ENCODE measurements at places on chromosomes 13 and 19. TPM values are rescaled to one million over a fixed set of nuclear protein-coding genes. Genes with fewer than 3 reads are reported as not detected.

The IGSF23 gene
- not detected for total RNA-seq

The SLC25A30 gene
- 18.0 TPM for total RNA-seq

The ADM5 gene
- total RNA-seq, result 0.40 TPM

The CLEC17A gene
- total RNA-seq, result 0.06 TPM

The PABPC3 gene
- 0.12 TPM for total RNA-seq

The OR10H4 gene
- total RNA-seq, result not detected

The TRPM4 gene
- total RNA-seq, result 20.5 TPM

The DCT gene
- total RNA-seq, result under 0.01 TPM

The DNAAF3 gene
- 0.44 TPM for total RNA-seq

The MLLT1 gene
- total RNA-seq, result 3.8 TPM

The NTF4 gene
- not detected for total RNA-seq

The ZNF470 gene
- total RNA-seq, result 6.3 TPM

The TEKTIP1 gene
- not detected for total RNA-seq

The PCSK4 gene
- total RNA-seq, result 0.53 TPM

The PRRG2 gene
- 0.92 TPM for total RNA-seq

The ZNF527 gene
- total RNA-seq, result 4.8 TPM

The LRG1 gene
- not detected for total RNA-seq

The COL5A3 gene
- 6.3 TPM for total RNA-seq

The NRTN gene
- not detected for total RNA-seq

The TFPT gene
- 26.0 TPM for total RNA-seq

The KLK12 gene
- total RNA-seq, result not detected

Data from aortic smooth muscle cell (primary cell).